Stimulated activated CD8-positive, alpha-beta memory T cell treated with anti-CD3 and anti-CD28 coated beads, Interleukin-4, amount 100 ng/mL, for 1 hour (primary cell): ENCODE measurements at places on chromosomes 1 and 21.

DNA sequence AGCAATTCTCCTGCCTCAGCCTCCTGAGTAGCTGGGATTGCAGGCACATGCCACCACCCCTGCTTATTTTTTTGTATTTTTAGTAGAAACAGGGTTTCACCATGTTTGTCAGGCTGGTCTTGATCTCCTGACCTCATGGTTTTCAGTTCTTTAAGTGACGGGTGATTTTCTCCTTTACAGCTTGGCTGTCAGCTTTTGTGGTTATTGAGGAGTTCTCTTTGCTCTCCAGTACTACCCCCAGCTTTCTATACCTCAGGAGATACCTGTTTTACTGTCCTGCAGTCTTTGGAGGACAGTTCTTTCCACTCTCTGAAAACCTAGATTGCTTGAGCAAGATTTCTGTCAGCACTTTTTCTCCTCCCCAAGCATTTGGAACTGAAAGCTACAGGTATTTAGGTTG lies 45.9 kb upstream of the EGLN1 start:
- DNase-seq, result no peak

DNA sequence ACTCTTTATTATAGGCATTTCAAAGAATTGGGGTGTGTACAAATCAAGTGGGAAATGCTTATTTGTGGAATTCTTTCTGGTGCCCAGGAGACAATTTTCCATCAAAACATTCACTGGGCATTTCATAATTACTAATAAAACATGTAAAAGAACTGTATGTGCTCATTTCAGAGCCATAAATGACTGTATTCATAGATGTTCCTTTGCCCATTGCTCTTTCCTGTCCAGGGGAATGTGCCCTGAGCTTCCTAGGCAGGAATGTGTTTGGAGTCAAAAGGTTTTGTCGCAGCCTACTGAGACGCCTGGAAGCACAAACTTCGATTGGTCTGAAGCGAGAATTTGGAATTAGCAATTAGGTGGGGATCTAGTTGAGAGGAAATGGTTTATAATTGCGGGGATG lies 43.7 kb upstream of the EXOSC10 start:
- no peak for DNase-seq

GRCh38 chr1:230745071-230745470 lies 2.1 kb upstream of the CAPN9 start:
- DNase-seq, result no peak

DNA sequence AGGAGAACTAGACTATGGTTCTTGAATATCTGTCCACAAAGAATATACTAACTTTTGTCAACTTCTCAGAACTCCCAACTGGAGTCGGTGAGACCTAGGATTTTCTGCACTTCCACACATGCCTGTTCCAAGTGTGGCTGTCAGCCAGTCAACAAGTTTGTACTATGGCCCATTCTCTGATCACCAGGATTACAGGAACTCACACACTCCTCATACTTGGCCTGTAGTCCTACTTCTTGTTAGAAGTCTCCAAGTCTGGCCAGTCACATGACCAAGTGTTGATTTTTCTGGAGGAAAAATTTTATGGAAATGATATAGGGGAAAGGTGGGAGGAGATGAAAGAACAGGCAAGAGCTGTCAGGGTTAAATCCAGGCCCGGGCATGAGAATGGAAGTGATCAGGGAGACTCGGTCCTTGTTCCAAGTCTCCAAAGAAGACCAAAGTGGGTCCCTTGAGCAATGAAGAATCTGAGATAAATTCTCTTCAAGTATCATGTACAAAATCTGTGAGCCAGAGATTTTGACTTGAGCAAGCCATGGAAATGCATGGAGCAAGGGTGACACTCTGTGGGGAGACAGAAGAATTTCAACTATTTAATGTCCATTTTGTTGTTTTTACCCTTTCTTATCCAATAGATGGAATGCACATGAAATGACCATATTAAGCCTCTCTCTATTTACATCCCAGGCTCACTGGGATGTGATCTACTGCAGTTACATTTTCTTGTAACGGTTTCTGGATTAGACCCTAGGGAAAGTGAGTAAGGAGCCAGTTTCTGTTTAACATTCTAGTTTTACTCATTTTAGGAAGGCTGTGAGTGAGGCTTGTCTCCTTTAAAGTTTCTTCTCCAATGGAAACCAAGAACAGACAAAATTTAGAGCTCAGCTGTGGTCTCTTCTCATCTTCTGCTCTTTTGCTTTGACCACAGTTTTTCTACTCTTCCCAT lies 320.9 kb downstream of the ASTN1 start:
- DNase-seq, result no peak

DNA sequence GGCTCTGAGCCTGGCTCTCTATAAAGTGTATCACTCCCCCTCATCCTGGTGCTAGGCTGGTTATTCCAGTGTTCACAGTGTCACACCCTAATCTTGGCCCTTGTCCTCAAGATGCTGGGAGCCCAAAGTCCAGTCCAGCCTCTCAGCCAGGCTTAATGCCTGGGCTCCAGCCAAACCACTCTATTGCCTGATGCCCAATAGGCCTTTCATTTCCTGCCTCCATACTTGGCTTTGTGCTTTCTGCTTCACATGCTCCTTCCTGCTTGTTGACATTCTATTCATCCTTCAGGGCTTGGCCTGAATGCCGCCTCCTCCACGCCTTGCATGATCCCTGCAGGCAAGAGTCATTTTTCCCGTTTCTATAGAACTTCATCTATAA lies 1.7 kb downstream of the KLHDC8A start:
- no peak for DNase-seq

DNA sequence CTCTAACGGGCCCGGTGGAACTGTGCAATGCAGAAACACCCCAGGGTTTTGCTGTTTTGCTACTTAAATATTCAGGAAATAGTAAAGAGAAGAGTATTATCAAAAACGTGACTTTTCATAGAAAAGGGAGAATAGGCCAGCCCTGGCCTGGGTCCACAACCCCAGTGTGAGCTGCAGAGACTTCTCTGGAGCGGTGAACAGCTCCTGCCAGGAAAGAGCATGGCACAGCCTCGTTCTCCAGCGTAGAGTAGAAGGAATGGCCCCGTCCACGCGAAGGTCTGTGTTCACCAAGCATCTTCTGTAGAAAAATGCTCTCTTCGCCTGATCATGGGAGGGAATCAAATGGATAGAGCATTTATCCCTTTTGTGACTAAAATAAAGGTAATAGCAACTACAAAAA lies 51.4 kb downstream of the PDE9A start:
- no peak for DNase-seq
